ENCODE measurements at places on chromosomes 1 and 21.

GRCh38 chr1:94072840-94073522, 48.0 kb downstream of the ABCA4 start:
- no peak for DNase-seq

- no peak for DNase-seq
Measured at GRCh38 chr1:214747050-214747635, 144.1 kb downstream of the CENPF start.

DNA sequence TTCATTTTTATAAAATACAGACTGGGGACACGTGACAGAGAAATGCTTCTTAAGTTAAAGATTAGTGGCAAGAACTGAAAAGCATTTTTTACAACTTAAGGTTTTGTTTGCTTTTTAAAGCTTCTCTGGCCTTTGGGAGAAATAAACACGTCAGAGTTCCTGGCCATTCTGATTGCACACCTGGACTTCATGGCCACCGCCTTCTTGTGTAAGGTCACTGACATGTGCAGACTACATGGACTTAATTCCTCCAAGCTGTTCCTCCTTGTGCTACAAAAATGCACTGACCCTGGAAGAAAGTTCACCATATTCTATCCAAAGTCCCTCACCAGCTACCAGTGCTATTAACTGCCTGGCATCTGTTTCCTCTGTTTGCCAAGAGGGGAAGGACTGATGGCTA, 56.1 kb downstream of the GADD45A start:
- DNase-seq: no peak

DNA sequence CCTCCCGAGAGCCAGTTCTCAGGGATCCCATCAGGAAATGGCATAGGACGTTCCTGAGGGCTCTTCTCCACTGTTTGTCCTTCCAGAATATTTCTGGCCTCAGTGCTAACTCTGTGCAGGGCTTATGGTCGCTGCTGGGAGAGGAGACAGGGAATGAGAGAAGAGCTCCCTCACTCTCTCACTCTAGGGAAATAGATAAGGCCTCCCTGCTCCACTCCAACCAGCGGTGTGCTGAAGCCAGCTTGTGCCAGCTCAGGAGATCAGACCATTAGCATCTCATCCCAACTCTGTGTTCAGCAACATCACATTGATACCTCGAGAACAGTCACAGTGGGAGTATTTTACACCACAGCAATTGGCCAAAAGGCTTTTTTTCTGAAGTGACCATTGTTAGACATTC, 49.2 kb upstream of the ZC3H12A start:
- DNase-seq: no peak

- no peak for DNase-seq
Measured at GRCh38 chr1:245095903-245096302, 58.9 kb upstream of the KIF26B start.

DNA sequence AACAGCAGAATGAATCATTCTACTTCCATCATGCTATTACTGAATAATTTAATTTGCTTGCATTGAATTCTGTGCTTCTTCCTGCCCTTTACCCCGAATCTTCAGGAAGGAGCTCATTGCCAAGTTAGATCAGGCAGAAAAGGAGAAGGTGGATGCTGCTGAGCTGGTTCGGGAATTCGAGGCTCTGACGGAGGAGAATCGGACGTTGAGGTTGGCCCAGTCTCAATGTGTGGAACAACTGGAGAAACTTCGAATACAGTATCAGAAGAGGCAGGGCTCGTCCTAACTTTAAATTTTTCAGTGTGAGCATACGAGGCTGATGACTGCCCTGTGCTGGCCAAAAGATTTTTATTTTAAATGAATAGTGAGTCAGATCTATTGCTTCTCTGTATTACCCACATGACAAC, 44.2 kb downstream of the MAP3K7CL start:
- DNase-seq: no peak

DNA sequence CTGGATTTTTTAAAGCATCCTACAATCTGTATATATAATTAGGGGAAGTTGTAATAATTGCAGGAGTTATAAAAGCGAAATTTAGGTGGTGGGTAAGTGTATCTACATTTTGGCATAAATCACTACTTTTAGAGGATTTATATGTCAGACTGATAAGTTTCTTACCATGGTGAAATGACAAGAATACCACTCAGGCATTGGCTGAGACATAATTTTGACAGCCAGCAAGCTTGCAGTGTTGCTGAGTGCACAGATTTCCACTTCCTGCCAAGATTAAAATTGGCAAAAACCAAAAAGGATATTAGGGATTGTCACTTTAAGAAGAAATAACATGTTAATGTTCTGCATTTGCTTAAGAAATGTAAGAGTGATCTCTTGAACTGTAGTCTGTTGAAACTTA, 28.2 kb downstream of the NFIA start:
- DNase-seq: no peak

- no peak for DNase-seq
Measured at GRCh38 chr1:157961805-157962762, 31.4 kb upstream of the KIRREL1 start.

DNA sequence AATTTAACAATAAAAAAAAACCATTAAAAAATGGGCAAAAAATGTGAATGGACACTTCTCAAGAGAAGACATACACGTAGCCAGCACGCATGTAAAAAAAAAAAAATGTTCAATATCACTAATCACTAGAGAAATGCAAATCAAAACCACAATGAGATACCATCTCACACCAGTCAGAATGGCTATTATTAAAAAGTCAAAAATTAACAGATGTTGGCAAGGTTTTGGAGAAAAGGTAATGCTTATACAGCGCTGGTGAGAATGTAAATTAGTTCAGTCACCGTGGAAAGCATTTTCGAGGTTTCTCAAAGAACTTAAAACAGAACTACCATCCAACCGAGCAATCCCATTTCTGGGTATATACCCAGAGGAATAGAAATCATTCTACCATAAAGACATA, 1091.5 kb upstream of the B3GALT2 start:
- no peak for DNase-seq

- DNase-seq: no peak
Measured at GRCh38 chr1:58108783-58109182, 437.7 kb downstream of the OMA1 start.

DNA sequence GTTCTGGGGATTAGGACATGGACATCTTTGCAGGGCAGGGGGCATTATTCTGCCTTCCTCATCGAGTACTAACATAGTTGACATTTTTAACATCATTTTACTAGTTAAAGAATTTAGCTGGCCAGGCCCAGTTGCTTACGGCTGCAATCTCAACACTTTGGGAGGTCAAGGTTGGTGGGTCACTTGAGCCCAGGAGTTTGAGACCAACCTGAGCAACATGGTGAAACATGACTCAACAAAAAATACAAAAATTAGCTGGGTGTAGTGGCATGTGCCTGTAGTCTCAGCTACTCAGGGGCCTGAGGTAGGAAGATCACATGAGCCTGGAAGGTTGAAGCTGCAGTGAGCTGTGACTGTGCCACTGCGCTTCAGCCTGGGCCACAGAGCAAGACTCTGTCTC, 29.8 kb upstream of the THEM4 start:
- no peak for DNase-seq

GRCh38 chr1:182841368-182841988, 2.3 kb downstream of the DHX9 start:
- no peak for DNase-seq

DNA sequence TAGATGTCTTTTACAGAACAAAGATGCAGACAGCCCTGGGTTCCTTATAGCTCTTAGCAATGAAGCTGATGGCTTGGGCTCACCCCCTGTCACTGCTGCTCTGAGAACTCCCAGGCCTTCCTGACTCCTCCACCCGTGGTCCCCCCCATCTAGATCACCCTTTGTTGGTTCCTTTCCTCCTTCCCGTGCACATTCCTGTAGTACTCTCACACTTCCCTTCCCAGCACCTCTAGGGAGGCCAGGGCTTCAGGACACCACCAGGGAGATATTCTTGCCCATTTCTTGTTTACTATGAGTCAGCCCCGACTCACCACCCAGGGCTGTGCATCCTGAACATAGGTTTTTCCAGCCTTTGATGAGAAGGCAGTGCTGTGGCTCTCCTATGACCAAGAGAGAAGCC, 14.4 kb upstream of the NOS1AP start:
- no peak for DNase-seq
